ENCODE measurements at places on chromosomes 2 and 18.
A peak's percentile ranks its signal among the peaks of the same experiment; 100 is the strongest.

DNA sequence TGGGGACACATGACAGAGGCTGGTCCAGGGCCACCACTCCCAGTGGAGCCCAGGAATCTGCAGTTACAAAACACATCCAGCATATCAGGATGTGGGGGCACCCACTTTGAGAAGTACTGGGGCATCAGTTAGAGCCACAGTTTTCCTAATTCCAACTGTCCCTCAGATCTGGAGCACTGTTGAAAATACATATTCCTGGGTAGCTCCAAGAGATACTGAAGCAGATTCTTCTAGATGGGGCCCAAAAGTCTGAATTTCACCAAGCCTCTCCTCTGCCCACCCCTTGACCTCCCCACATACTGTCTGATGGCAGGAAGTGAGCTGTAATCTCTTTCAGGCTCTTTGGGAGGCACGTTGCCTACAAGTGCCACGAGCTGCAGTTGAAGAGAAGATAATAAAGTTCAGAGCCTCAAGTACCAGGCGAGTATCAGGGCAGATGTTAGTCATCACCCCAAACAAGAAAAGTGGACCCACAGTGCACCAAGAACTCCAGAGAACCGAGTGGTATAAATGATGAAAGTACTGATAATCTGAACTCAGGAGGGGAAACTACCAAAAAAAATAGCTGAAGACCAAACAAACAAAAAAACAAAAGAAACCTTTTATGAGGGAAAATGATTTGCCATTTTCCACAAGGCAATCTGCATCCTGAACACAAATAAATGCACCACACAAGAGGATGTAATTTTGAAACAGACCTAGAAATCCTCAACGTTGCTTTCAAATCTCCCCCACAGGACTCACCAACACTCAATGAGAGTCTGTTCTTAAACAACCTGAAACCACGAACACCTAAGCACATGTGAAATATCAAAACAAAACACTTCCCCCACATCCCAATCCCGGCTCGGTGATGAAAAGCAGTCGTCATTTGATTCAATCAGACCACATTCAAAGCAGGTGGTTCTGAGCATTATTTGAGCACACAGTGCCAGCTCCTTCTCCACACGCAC lies 98.7 kb downstream of the TCF4 start:
- DNase-seq: peak; percentile 60

GRCh38 chr2:237497009-237497837 lies 10.2 kb downstream of the MLPH start:
- DNase-seq: peak; percentile 51

DNA sequence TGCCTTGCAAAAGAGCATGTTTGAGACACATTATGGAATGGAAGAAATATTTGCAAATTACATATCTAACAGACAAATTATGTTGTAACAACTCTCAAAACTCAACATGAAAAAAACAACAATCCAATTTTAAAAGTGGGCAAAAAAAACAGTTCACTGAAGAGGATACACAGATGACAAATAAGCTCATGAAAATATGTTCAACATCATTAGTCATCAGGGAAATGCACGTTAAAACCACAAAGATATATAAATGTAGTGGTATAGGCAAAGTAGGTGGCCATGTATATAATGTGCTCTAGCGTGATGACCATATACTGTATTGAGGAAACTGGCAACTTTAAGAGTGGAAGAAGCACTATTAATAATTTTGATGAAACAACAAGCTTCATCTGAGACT lies 220.1 kb downstream of the IRS1 start:
- no peak for DNase-seq

DNA sequence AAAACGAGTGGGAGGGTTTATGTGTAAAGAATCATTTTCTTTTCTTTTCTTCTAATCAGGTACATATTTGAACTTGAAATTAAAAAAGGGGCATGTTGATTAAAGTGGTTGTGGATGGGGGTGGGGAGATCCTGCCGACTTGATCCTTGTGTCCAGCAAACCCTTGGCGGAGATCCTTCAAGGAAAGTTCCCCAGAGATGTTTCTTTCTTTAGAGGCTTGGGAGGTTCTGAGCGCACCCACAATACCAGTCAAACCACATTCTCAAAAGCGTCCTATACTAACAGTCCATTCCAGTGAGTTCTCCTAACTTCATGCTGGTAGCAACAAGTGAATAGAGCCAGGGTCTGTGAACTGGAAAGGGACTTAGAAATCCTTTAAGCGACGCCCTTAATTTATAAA lies 49.2 kb downstream of the MYCN start:
- DNase-seq: no peak

DNA sequence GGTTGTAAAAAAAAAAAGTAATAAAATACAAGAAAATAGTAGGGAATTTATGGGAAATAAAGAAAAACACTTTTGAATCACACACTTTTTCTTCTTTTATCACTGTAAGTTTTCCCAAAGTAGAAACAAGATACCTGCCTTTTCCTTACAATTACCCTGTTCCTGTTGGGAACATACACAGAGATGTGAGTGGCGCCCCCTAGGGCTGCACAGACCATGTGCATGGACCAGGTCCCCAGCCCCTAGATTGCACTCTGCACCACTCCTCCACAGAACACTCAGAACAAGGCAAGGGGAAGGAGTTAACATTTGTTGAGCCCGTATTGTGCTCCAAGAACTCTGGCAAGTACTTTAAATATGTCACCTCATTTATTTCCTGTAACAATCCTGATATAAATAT lies 118.7 kb upstream of the NRP2 start:
- peak; percentile 66 for DNase-seq
